ENCODE measurements at places on chromosomes 12 and 14.
A peak's percentile ranks its signal among the peaks of the same experiment; 100 is the strongest.

DNA sequence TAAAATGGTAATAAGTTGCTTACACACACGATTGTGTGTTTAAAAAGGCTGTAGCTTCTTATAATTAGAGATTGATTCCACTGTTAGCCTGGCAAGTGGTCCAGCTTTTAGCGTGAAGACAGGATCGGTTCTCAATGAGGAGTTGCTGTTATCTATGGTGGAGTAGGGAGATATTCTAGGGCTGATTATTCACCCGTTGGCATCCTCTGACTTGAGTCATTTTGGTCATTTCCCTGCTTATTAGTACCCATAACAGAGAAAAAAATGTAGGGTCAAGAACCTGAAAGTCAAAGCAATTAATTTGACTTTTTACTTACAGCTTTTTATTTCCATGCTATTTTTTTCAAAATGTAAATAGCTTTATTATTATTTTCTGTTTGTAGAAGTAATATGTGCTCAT is 76.0 kb downstream of the KCNK13 start:
- DNase-seq = no peak

GRCh38 chr12:55707841-55708694 is at the start of gene ITGA7:
TSS of gene ITGA7 (minus strand) at chr12:55707904. CDS start at chr12:55707682, 222 bp downstream.
- DNase-seq = no peak

DNA sequence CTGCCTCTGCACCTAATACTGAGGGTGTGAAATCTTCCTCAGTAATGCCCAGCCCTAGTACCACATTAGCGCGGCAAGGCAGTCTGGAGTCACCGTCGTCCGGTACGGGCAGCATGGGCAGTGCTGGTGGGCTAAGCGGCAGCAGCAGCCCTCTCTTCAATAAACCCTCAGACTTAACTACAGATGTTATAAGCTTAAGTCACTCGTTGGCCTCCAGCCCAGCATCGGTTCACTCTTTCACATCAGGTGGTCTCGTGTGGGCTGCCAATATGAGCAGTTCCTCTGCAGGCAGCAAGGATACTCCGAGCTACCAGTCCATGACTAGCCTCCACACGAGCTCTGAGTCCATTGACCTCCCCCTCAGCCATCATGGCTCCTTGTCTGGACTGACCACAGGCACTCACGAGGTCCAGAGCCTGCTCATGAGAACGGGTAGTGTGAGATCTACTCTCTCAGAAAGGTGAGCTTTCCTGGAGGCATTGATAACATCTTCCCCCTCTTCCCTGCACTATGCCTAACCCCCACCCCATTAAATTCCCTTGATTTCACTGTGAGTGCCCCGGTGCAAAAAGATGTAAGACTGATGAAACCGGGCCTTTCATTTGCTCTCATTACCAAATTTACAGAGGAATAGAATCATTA is 291.4 kb downstream of the NAV3 start:
- no peak for DNase-seq

DNA sequence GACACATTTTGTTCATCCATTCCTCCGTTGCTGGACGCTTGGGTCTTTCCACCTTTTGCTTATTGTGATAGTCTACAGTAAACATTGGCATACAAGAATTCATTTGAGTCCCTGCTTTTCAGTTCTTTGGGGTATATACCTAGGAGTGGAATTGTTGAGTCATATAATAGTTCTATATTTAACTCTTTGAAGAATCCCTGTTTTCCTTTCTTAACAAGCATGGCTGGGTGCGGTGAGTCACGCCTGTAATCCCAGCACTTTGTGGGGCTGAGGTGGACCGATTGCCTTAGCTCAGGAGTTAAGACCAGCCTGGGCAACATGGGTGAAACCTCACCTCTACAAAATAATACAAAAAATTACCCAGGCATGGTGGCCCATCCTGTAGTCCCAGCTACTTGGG is 75.4 kb downstream of the CCDC92 start:
- DNase-seq = no peak

GRCh38 chr12:64890873-64891468 is 66.5 kb downstream of the TBC1D30 start:
- peak; percentile 75 for DNase-seq
